ENCODE measurements at places on chromosomes 7 and 10. TPM values are rescaled to one million over a fixed set of nuclear protein-coding genes. Genes with fewer than 3 reads are reported as not detected.

MMP21 gene
- not detected for total RNA-seq

ZNF467 gene
- total RNA-seq = not detected

PCLO gene
- not detected for total RNA-seq

BZW2 gene
- total RNA-seq = 163 TPM

FXYD4 gene
- total RNA-seq = not detected

CDHR1 gene
- not detected for total RNA-seq

TMEM120A gene
- total RNA-seq = 32.8 TPM

CYP2E1 gene
- 0.61 TPM for total RNA-seq

Data from Karpas-422 (cell line).